ENCODE measurements at places on chromosomes 6 and 20.

GRCh38 chr20:43923322-43923721 lies 8.7 kb downstream of the TOX2 start:
- DNase-seq, result no peak

DNA sequence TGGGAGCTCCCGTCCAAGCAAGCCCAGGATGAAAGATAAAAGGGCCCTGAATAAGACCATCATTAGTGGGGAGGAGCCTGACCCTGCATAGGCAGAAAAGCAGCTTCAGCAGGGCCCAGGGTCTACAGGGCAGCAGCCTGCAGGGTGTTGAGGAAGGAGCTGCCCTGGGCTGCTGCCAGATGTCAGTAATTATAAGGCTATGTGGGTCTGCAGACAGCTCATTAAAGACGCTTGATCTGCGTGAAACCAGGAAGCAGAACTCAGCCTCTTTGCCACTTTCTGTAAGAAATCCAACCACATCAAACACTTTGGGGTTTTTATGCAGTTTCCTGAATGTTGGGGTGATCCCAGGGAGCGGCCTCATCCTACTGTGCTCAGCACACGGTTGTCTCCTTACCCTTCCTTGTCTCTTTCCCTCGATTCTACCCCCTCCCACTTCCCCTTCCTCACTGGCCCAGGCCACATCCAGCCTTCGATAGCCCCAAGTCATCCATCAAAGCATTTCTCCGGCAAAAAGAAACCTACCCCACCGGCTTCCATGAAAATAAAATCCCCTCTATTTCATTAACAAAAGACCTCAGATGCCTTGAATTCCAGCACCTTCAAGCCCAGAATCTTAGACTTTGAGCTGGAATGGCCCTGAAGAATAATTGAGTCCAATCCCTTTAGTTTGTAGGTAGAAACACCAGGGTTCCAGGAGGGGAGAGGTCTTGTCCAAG lies 1.0 kb upstream of the TGM6 start:
- no peak for DNase-seq

GRCh38 chr6:44608175-44608574 lies 220.7 kb downstream of the CDC5L start:
- DNase-seq, result no peak

GRCh38 chr6:130670142-130670541 lies 157.1 kb upstream of the SMLR1 start:
- DNase-seq, result no peak

DNA sequence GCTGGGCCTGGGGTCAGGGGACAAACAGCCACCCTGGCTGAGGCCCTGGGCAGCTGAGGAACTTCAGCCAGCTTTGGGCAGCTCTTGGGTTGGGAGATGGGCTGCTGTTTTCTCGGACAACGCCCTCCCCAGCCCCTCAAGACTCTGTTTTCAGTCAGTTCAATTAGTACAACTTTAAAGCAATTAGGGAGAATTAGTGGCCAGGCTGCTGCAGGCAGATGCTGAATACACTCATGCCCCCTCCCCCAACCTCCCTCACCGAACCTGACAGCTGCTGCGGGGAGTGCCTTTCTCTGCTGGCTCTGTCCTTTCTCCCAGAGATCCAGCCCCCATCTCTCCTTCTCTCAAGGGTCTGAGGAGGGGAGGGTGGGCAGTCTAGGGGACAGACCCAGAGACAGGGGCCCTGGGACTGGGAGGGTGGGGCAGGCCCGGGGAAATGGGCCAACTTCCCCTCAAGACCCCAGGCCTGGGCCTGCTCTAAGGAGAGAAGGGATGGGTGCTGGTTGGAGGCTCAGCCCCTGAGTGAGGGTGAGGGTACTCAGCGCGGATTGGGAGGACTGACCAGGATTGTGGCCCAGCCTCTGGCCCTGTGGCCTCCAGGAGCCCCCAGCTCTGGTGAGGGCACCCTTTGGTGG lies 17.8 kb upstream of the MYT1 start:
- DNase-seq, result no peak

- DNase-seq, result no peak
These were observed 25.4 kb downstream of the PTK7 start for GRCh38 chr6:43101497-43101896.

DNA sequence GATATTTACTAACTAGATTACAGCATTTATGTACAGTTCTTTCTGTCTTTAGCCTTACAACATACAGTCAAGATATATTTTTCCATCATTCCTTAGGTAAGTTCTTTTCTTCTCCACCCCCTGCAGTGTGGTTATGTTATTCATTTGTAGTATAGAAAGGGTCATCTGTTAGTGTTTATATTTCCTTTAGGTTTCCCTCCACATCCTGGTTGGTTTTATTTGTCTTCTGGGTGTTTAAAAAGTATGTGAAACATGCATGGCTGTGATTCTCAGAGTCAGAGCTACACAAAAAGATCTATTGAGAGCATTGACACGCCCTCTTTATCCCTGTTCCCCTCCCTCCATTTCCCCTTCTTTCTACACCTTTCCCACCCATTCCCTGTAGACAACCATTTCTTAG lies 20.1 kb downstream of the DHX35 start:
- DNase-seq, result no peak

- DNase-seq, result no peak
These were observed 267.4 kb upstream of the CDH4 start for GRCh38 chr20:60984666-60985065.

DNA sequence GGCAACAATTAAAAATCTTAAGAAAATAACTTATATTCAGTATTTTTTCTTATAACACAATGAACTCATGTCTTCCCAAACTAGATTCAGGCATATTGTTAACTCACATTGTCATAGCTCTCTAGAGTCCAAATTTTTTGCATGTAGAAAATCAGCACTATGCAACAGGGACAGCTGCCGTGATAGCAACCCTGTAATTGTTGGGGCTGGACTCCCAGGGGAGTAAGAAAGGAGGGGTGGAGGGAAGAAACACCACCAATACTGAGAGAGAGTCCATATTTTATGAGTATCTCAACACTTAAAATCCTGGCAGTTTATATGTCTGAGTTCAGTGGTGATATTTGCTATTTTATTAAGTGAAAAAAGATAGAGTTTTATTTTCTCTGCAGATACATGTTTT lies 89.6 kb upstream of the HS3ST5 start:
- no peak for DNase-seq

DNA sequence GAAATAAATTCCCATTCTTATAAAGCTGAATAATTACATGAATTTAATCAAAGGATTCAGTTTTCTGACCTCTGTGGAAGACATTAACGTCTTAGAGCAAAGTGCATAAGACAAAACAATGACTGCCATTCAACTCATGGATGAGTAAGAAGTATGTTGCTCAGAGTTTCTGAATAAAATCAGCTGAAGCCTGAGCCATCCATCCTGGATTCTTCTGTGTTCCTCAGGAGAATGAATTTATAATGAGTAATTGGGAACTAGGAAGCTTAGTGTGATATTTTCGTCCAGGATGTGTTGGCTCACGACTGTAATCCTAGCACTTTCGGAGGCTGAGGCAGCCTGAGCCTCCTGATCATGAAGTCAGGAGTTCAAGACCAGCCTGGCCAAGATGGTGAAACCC lies 62.8 kb downstream of the PERP start:
- no peak for DNase-seq

DNA sequence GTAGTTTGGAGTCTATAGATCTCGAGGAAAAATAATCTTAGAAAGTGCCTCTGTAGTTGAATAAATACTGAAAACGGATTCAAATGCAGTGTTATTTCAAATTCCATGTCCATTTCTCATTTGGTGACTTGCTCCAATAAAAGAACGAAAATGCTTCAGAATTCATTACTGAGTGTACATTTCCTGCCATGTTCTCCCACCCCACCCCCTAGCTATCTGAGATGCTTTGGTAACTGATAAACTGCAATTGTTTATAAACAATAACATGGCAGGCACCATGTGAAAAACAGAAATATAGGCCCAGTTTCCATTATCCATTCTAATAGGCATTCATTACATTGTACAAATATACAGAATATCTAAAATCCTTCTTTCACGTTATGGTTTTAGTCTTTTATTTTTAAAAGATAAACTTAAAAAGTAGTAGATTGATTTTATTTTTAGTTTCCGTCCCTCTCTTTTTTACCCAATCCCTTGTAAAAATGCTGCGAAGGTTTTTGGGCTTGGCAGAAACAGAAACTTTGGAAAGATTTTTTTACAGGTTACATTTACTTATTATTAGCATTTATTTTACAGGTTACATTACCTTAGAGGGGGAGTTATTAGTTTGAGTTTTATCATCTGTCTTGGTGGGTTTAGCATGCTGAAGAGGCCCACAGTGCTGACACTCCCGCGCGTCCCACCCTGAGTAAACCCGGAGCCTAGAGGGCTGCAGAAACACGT lies 1.5 kb downstream of the FAM162B start:
- no peak for DNase-seq

GRCh38 chr6:73054958-73055357 lies 170.3 kb downstream of the KHDC1L start:
- no peak for DNase-seq

DNA sequence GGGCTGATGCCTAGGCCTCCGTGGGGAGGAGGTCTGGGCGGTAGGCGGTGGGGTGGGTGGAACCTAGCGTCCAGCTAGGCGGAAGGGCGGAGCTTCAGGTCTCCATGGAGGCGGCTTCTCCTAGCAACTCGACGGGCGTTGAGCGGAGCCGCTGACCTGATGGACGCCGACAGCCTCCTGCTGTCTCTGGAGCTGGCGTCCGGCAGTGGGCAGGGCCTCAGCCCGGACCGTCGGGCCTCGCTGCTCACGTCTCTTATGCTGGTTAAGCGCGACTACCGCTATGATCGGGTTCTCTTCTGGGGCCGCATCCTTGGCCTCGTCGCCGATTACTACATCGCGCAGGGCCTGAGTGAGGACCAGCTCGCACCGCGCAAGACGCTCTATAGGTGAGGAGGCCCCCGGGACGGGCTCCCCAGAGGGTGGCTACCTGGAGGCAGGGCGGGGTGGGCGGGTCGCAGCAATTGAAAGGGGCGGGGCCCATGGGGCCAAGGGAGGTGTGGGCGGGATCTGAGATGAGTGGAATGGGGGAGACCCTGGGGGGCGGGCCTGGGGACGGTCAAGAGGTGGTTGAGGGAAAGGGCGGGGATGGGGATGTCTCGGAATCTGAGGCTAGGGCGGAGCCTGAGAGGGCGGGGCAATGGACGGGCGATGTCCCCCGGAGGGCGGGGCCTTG lies at the start of gene RSPH9:
Gene RSPH9, plus strand, starts transcription at position 97 of the 673 bp plus-strand sequence. Its CDS starts 63 bp downstream, at position 160.
- DNase-seq, result no peak

Measured in HS-27A (cell line).